Ureter (tissue), 1 donor: ENCODE measurements at places on chromosomes 16 and 17. TPM values are rescaled to one million over a fixed set of nuclear protein-coding genes. Genes with fewer than 3 reads are reported as not detected.

DNA sequence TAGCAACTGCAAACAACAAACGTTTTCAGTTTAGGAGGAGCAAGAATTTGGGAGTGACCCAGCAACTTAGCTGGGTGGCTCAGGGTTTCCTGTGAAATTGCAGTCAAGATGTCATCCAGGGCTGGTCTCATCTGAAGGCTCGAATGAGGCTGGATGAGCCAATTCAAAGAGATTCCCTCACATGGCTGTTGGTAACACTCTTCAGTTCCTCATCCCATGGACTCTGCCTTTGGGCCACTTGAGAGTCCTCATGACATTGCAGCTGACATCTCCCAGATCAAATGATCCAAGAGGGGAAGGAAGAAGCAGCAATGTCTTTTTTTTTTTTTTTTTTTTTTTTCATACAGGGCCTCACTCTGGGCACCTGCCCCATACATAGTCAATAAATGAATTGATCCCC lies 26.3 kb downstream of the UBALD1 start:
- no peak for DNase-seq

- DNase-seq: no peak
These were observed 32.2 kb downstream of the DRC3 start for GRCh38 chr17:18004884-18005305.

DNA sequence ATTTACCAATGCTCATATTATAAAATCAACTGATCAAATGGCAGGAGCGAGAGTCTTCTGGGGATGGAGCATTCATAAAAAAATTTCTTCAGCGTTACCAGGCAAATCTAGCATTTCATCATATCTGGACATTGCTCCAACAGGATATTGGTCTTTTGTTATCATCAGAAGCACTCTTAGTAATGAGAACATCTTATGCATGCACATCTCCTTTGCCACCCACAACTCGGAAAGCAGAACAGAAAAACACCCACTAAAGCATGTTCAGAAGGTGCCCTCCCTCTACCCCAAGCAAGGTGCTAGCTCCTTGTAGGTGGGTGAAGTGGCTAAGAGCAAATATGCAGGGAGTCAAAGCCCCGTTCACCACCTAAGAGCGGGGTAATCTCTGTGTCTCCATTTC lies 18.9 kb downstream of the ARHGAP17 start:
- DNase-seq: no peak

DNA sequence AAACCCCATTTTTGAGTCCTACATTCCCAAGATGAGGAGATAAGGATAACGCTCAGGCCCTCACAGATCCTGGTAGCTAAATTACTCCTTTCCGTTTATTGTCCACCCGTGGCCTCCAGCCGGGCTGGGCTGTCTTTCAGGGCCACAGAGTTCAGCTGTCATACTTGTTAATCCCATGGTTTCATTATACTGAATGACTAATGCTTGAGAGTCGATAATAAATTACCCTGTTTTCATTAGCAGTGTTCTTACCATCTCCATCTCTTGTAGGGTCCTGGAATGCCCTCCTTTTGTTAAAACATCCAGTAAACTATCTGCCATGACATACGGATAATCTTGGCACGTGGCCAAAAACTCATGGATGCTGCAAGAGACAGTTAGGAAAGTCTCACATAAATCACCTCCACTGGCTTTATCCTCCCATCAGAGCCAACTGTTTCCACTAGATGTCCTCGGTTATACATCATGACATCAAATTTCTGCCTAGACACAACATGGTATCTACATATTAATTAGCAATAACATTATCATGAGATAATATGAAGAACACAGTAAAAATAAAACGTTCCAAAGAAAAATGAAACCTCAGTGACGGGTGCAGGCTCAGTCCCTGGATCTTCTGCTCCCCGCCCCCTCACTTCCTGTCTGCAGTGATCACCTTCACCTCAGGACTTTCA lies 45.3 kb downstream of the BRD7 start:
- no peak for DNase-seq

GRCh38 chr16:76583466-76583865 lies 306.3 kb downstream of the CNTNAP4 start:
- no peak for DNase-seq

DNA sequence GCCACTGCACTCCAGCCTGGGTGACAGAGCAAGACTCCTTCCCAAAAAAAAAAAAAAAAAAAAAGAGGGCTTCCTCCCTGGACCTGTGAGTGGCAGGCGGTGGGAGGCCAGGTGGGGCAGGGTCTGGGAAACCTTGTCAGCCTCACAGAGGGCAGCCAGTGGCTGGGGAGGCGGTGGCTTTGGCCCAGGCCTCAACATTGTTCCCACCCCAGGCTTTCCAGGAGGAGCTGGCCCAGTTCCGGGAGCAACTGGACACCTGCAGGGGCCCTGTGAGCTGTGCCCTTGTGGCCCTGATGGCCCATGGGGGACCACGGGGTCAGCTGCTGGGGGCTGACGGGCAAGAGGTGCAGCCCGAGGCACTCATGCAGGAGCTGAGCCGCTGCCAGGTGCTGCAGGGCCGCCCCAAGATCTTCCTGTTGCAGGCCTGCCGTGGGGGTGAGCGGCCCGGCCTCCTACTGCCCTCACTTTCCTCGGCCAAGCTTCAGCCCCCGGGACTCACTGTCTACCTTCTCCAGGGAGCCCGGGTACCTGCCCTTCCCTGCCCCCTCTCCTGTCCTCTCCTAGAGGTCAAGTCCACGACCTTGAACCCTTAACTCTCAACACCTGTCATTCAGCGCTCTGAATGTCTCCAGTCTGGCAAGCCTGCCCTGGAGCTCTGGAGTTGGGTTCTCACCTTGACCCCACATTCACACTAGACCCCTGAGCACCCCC lies 12.4 kb downstream of the ZNF213 start:
- DNase-seq: no peak

DNA sequence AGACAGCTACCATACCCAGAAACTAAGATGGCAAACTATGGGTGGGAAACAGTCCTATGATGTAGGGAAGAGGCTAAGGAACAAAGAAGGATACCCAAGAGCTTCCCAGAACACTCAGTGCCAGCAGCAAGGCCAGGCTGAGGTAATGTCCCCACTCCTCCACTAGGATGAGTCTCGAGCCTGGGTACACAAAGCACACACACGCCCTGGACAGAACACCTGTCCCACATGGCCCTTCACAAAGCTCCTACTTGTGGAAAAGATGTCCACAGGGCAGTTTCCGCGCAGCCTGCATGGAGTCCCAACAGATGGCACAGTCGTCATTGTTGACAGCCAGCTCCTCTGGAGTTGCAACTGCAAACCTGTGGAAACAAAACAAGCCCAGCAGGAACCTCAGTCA lies 23.9 kb downstream of the AMFR start:
- no peak for DNase-seq

DNA sequence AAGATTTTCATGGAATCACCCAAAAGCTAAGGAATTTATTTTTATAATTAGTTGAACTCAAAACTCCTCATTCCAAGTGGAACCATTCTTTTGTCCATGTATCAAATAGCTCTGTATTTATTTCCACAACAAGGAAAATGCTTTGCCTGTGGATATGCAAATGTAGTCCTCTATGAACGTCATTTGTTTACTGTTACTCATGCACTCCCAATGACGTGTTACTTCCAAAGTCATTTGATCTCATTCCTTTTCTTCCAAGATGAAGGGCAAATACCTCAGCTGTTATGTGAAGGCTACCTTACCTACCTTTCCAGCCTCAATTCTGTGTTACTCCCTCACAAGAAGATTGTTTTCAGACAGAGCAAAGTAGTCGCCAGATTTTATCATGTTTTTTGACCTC lies 83.7 kb downstream of the ITFG1 start:
- DNase-seq: no peak

- peak; percentile 29 for DNase-seq
These were observed 27.3 kb downstream of the NGFR start for GRCh38 chr17:49522357-49522890.

- DNase-seq: no peak
These were observed 583 bp upstream of the CYLD start for GRCh38 chr16:50741225-50741780.

GRCh38 chr16:80105160-80105559 lies 435.6 kb upstream of the DYNLRB2 start:
- DNase-seq: no peak

OTOP3 gene
- total RNA-seq: not detected

OTOA gene
- total RNA-seq: 0.70 TPM
